EL (cell line): ENCODE measurements at places on chromosomes 11 and 22.
A peak's percentile ranks its signal among the peaks of the same experiment; 100 is the strongest.

DNA sequence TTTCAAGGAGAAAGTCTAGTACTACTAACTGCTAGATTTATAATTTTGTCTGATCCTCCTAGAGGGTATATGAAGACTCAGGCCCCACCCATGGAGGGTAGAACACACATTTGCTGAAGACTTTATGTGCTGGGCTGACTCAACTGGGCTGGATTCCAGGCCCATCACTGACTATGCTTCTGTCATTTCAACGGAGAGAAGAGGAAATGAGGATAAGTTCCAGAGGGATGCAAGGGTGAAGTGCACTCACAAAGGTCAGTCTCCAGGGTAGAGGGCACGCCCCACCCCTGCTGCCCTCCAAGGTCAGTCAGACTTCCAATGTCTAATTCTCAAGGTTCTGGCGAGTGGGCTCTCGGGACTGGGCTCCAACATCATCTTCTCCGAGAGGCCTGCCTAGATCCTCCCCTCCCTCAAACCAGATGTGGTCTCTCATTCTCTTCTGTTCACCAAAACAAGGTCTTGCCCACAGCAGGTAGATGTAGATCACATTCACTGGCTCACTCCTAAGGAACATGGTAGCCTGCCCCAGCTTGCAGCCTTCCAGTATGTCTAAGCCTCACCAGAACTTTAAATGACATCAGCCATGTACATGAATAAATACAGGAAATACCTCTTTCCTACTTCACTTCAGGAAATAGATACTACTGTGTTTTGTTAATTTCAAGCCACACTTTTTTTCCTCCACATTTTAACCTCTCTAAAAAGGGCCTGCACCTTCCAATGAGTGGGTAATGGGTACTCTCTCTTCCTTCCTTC, 7.3 kb upstream of the C11orf86 start:
- peak; percentile 91 for DNase-seq

DNA sequence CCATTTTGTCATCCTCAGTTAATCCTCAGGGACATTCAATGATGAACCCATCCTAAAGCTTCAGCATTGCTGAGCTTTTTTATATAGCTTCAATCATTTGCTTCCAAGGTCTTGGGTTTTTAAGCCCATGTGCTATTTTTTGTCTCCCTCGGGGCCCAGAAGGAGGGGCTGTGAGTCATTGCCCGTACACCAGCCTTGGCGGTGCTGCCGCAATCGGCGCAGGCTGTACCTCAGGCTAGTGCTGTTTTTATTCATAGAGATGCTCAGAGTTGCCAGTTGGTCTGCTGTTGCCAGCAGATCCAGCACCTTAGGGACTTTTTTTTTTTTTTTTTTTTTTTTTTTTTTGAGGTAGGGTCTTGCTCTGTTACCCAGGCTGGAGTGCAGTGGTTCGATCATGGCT, 35.5 kb downstream of the ACO2 start:
- DNase-seq, result no peak

- DNase-seq, result peak; percentile 78
These were observed 11.6 kb upstream of the ALKBH3 start for GRCh38 chr11:43868852-43869567.

DNA sequence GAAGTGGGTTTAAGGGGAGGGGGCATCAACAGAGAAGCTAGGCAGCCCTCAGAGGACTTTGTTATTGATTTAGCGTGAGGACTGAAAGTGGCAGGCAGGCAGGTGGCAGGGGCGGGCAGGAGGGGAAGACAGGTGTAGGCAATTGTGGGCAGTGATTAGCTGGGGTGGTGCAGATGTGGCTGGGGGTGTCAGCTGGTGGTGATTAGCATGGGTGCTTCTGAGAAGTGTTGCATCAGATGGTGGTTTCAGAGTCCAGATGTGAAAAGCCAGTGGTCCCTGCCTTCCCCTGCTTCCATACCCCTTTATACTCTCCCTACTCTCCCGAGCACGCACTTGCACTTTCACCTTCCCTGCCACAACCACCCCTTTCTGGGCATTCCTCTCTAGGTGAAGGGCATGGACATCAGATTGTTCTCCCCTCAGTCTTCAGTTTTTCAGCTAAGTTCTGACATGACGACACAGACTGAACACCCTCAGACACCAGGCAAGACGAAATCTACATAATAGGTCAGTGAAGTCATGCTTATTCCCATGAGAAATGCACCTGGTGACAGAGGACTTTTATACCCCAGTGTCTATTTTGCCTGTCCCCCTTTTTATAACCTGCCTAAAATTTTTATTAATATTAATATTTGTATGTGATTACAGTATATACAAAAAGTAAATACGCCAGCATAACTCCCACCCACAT, 435.7 kb upstream of the CADM1 start:
- no peak for DNase-seq

- DNase-seq, result peak; percentile 48
These were observed 22.1 kb downstream of the FAM76B start for GRCh38 chr11:95767498-95767897.

- no peak for DNase-seq
These were observed 369.6 kb upstream of the CADM1 start for GRCh38 chr11:115873813-115874212.

GRCh38 chr22:44557064-44557748, 59.2 kb upstream of the RTL6 start:
- DNase-seq, result no peak

- no peak for DNase-seq
These were observed 38.3 kb upstream of the CEP295 start for GRCh38 chr11:93623179-93623578.

DNA sequence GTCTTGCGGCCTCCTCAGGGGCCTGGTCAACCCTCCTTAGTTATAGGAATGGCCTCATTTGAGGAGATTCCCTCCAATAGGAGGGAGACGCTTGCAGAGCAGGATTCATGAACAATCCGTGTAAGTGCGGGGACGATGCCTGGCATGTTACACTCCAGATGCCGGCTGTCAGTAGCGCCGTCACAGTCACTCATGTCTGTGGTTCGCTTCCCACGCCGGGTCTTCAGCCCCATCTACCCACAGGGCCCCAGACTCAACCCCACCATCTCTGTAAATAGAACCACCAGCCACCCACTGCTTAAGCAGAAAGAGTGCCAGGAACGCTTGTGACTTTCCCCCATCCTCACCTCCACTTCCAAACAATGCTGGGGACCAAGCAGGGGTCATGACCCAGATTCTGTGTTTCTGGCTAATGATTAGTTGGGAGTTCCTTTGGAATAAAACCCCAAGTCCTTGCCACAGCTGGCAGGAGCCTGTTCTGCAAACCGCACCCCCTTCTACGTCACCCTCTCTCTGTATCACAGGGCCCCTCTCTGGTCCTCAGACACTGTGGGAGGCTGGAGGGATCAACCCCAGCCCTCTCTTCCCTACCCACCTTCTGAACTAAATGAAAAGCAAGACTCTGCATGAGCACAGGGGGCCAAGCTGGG, 38.8 kb upstream of the TOLLIP start:
- no peak for DNase-seq

GRCh38 chr11:119404872-119405271, 18.1 kb downstream of the THY1 start:
- peak; percentile 38 for DNase-seq

DNA sequence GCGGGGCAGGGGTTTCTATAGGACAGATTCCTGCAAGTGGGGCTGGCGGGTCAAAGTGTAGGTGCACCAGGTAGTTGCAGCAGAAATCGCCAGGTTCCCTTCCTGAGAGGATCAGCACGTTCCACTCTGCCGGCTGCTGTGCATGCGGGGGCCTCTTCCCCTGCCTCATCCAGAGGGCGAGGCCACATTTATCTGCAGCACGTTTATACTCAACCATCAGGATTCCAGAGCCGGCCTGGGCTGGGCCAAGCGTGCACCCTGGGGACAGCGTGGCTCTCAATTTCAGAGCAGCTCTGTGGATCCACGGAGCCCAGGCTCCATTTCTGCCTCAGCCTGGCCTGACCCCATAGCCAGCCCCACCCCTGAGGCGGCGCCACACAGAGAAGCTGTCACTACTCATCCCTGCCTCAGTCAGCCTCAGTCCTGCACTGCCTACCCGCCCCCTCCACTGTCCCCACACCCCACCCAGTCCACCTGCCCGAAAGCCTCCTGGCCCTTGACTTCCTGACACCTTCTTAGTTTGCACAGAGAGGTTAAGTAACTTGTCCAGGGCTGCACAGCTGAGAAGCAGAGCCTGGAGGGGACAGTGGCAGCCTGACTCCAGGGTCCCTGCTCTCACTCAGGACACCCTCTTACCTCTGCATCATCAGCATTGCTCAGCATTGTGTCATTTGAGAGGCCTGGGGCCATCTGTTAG, 45.9 kb upstream of the RTL6 start:
- DNase-seq, result no peak

DNA sequence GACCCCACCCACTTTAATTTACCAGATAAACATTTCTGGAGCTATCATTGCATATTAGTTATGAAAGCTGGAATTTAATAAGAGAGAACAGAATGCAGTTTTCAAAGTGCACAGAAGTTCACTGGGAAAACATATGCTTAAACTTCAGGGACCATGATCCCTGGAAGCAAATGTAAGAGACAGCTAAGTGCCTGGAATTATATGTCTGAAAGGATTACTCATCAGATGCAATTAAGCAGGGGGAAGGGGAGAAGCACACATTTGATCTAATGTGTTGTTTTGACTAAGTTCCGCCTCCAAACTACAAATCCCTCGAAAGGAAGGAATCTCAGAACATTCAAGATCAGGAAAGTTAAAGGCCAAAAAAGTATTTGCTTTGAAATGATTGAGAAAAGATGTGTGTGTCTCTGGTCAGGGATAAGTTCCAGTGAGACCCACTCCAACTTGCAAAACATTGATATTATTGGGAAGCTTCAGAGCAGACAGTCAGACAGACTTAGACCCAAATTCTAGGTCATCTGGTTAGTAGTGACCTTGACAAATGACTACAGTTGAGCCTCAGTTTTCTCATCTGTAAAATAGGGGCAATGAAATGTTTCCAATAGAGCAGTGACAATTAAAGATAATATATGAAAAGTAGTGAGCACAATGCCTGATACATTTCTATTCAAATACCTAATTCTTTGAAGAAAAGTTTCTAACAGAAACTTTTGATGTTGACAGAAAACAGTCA, 147.6 kb downstream of the ME3 start:
- peak; percentile 71 for DNase-seq

DNA sequence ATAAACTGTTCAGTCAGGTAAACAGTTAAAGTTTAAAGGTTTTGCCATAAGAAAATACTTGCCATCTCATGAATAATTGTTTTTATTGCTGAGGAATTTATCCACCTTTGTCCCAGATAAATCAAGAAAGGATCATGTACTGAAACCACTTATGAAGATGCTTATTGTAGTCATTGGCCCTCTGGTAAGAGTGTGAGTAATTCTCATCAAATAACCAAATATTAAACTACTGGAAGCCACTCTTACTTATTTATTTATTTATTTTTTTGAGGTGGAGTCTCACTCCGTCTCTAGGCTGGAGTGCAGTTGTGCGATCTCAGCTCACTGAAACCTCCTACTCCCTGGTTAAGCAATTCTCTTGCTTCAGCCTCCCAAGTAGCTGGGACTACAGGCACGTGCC, 35.1 kb downstream of the TMEM135 start:
- DNase-seq, result no peak

DNA sequence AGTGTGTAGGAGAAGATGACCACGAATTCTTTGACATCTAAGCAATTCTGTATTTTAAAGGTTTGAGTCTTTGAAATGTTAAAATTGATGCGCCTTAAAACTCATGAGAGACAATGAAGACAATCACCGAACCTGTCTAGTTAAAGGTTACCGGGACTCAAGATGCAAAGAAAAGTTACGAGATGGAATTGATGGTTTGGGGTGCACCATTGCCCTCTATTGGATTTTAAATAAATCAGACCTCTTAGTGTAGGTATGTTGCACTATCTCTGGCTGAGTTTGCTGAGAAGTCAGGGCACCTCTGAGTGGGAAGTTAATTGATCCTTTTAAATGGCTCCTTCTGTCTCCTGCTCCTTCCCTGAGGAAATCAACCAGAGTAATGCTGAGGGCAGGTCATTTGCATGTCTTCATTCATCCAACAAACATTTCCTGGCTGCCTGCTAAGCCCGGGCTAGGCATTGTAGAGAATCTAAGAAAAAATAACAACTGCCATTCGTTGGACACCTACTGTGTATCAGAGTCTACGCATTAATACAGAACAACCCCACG, 19.4 kb upstream of the TMA7B start:
- DNase-seq, result no peak

- no peak for DNase-seq
These were observed 42.5 kb downstream of the MCM5 start for GRCh38 chr22:35442471-35442870.

DNA sequence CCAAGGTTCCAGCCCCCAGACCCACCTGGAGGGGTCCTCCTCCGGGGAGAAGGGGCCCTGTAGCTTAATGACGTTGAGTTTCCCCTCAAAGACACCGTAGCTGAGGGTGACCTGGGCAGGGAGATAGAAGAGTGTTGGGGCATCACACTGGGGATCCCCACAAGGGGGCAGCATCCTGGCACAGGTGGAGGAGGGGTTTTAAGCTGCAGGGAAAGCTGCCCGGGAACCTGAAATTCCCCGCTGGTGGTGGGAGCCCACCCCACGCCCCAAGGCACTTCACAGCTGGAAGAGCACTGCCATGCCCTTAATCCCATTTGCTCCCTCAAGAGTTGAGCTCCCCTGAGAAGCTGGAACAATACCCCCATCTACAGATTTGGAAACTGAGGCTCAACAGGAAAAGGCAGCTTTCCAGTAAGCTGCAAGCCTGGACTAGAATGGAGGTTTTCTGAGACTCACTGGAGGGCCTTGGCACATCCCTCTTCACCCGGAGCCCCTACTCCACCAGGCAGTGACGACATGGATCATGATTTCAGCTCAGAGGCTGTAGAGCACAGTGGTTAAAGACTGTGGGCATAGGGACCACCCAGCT, 13.7 kb downstream of the MFNG start:
- peak; percentile 48 for DNase-seq

- DNase-seq, result no peak
These were observed 14.2 kb downstream of the CD59 start for GRCh38 chr11:33721984-33722383.

GRCh38 chr11:107707807-107708206, 4.0 kb downstream of the SLN start:
- no peak for DNase-seq

- peak; percentile 79 for DNase-seq
These were observed 33.5 kb downstream of the GDPD4 start for GRCh38 chr11:77267962-77268361.

DNA sequence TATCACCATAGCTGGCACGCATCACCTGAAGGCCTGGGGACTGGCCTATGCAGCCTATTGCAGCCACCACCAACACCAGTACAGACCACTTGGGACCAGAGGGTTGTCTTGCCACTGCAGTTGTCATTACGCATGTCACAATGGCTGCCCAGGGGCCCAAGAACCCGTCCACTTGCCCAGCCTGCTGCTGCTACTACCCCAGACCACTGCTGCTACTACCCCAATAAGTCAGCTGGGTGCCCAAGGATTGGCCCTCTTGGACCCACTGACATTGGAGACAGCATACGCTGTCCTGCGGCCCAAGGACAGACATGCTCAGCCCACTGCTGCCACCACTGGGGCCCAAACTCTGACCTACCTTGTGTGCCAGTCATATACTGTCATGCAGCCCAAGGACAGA, 102.7 kb upstream of the OR9Q1 start:
- DNase-seq, result no peak
